Activated CD8-positive, alpha-beta memory T cell treated with anti-CD3 and anti-CD28 coated beads for 1 hour (primary cell): ENCODE measurements at places on chromosomes 11 and 22.

DNA sequence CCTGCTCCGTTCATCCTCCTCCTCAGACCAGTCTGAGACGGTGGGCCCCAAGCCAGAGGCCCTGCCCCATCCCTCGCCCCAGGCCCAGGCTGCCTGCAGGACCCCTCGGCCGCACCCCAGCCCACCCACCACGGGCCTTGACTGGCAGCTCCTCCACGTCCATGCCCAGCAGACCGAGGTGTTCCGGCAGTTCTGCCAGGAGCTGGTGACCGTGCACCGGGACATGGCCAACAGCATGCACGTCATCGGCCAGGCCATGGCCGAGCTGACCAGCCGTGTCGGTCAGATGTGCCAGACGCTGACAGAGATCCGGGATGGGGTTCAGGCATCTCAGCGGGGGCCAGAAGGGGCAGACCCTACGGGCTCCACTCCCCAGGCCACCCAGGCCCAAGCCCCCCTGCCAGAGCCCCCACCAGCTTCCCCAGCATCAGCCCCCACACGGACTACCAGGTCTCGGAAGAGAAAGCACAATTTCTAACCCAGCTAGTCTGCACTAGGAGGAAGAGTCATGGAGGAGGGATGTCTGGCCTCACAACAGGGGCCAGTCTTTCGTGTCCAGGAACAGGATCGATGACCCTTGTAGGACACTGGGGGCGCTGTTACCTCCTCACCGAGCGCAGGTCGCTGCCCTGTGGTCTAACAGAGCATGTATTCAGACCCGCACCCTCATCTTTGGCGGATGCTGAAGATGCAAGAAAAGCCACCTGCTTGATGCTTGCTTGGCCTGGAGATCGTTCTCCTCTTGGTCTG is 66.3 kb downstream of the PRDM11 start:
- DNase-seq, result no peak

DNA sequence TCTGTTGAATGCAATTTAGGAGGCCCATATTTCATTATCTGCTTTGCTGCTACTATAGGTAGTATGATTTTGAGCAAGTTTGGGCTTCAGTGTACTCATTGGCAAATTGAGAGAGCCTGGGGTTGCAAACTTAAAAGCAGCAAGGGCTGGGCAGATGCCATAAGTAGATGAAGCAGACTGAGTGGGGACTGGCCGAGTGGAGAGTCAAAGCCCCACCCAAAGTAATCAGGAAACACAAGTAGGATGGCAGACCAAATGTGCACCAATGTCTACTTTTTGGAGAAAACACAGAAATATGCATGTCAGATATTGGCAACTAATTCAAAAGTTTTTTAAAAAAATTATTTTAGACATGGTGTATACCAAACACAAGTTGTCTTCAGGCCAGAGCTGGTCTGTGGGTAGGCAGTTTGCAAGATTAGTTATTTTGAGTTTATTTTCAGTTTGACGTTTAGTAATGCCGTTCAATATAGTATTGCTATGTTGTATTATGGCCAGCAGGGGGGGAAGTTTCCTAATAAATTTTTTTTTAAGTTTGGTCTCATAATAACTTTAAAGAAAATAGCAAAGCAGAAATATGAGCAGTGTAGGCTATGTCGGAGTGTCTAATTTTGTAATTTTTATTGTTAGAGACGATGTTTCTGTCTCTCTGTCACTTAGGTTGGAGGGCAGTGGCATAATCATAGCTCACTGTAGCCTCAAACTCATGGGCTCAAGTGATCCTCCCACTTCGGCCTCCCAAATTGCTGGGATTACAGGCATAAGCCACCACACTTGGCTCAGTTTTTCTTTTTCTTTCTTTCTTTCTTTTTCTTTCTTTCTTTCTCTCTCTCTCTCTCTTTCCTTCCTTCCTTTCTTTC is 105.1 kb downstream of the HIPK3 start:
- no peak for DNase-seq

GRCh38 chr11:1770528-1770927 is 6.8 kb upstream of the CTSD start:
- no peak for DNase-seq

GRCh38 chr11:61076506-61077304 is 25.6 kb upstream of the CD5 start:
- no peak for DNase-seq

- no peak for DNase-seq
Measured at GRCh38 chr11:61198361-61198760, 5.0 kb upstream of the PGA3 start.

- no peak for DNase-seq
Measured at GRCh38 chr22:17884084-17884483, 109.8 kb upstream of the BID start.

GRCh38 chr22:29693161-29693560 is 26.6 kb upstream of the CABP7 start:
- DNase-seq, result no peak

GRCh38 chr22:39985383-39986035 is 9.2 kb upstream of the FAM83F start:
- DNase-seq, result no peak
